ENCODE measurements at places on chromosomes 5 and 9.

DNA sequence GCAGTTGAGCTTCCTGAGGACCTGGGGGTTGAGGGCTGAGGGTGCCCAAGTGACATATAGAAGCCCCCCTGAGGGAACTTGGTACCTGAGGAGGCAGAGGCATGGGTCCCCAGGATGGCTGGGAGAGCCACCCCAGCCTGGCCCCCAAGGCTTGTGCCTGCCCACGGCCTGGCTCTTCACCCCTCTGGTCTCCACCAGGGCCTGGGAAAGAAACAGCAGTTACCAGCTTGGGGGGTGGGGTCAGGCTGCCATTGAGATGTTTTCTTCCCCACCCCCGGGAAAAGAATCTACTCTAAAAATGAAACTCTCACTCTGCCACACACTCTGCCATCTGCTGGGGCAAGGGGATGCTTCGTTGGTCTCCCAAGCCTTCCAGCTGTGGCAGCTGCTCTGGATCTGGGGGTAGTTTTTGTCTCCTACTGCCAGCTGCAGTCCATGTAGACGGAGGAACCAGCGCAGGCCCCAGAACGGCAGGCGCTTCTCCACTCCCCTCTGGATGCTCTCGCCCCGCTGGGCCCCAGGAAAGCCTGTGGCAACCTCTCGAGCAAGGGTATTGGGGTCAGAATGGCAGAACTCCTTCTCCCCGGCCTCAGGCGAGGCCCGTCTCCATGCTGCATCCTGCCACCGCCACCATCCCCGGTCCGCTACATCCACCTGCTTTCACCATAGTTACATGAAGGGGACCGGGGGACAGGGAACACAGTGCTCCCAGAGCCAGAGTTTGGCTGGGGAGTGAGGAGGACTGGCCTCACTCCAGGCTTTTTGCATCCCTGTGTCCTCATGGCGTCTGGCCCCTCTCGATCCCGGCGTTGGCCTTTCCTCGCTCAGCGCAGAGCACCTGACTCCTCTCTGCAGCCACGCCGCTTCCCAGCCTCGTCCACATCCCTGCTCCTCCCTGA is 123.5 kb downstream of the DAB2IP start:
- no peak for DNase-seq

DNA sequence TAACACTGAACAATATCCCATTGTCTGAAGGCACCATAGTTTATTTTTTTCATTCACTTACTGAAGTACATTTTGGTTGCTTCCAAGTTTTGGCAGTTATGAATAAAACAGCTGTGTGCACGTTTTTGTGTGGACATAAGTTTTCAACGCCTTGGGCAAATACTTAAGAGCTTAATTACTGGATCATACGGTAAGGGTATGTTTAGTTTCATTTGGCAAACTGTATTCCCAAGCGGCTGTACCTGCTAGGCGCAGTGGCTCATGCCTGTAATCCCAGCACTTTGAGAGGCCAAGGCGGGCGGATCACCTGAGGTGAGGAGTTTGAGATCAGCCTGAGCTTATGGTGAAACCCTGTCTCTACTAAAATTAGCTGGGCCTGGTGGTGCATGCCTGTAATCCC is 63.7 kb upstream of the FAM120A start:
- no peak for DNase-seq

GRCh38 chr9:135223831-135224230 is 136.4 kb downstream of the OLFM1 start:
- DNase-seq: no peak

DNA sequence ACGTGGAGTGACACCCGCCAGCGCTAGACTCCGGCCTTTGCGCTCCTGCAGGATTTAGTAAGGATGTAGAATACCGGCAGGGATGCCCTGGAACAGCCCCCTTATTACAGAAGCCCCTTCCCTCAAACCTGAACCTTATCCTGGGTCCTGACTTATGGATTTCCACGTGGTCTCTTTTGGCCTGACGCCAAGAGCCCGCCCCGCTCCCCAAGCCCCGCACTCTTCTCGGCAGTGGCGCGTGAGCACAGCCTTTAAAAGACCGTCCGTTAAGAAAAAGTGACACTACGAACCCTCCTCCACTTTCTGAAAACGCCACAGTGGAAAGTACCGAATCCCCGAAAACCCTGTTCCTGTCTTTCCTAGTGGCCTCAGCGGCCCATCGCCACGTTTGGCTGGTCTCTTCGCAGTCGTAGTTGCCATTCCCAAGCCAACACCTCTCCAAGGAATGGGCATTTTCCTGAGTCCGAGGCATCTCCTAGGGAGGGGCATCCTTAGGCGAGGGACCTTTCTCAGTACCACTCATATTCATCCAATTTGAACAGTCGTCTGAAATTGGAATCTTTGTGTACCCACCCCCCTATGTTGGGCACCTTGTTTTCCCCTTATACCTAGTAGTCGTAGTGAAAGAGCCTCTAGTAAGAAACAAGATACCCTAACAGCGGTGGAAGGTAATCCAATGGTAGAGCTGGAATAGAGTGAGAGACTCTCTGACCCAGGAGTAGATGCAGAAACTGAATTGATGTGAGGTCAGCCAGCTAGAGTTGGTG is 732 bp upstream of the MCIDAS start:
- no peak for DNase-seq

GRCh38 chr9:25889661-25890060 is 211.4 kb upstream of the TUSC1 start:
- no peak for DNase-seq

GRCh38 chr9:112711050-112711689 is 6.7 kb downstream of the INIP start:
- no peak for DNase-seq

GRCh38 chr9:127531676-127532075 is 80.4 kb downstream of the LRSAM1 start:
- DNase-seq: no peak

- no peak for DNase-seq
Measured at GRCh38 chr5:54040804-54041203, 269.6 kb downstream of the ARL15 start.

GRCh38 chr5:168307925-168308584 is 16.6 kb downstream of the WWC1 start:
- no peak for DNase-seq

GRCh38 chr9:5375790-5376477 is 36.3 kb upstream of the RLN1 start:
- no peak for DNase-seq

GRCh38 chr5:180396926-180397325 is 43.8 kb upstream of the GFPT2 start:
- no peak for DNase-seq

GRCh38 chr9:84697509-84698114 is 28.1 kb downstream of the NTRK2 start:
- DNase-seq: no peak

- DNase-seq: no peak
Measured at GRCh38 chr5:93055971-93056370, 525.0 kb downstream of the NR2F1-AS1 start.

- DNase-seq: no peak
Measured at GRCh38 chr5:171957591-171958251, 48.7 kb downstream of the FBXW11 start.

- DNase-seq: no peak
Measured at GRCh38 chr9:94108584-94108983, 24.3 kb downstream of the PTPDC1 start.

GRCh38 chr9:95595721-95596295 is 79.0 kb upstream of the PTCH1 start:
- DNase-seq: no peak

DNA sequence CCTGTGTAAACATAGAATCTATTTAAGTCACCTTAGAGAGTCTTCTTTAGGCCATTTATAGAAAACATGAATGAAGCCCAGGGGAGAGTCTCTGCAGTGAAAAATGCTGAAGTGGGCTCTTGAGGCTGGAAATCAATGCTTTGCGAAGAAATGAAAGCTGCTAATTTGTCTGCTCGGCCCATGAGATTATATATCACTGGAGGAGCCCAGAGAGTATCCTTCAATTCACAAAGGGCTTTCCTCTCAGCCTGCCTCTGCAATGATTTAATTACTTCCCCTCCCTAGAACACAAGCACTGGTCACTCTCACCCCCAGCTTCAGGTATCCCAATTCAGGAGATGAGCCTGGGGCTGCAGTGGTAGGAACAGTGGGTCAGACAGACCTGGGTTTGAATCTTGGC is 8.2 kb upstream of the DRD1 start:
- DNase-seq: no peak

DNA sequence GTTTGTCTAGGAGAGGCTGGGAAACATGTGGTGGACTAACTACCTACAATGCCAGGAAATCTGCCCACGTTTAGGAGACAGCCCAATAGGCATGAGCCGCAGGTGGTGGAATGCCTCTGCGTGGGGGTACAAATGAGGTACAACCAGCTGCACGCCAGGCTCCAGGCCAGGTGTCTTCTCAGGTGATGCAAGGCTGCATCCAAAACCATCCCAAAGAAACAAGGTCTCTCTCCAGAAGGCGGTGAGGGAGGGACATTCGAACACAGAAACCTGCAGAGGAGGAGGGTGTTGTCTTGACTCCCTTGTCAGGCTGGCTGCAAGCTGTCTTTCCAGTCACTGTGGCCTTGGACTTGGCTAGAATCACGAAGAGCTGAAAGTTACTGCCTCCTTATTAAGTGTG is 11.6 kb downstream of the ANKH start:
- DNase-seq: no peak

GRCh38 chr9:116209414-116210116 is 56.0 kb downstream of the PAPPA start:
- no peak for DNase-seq

DNA sequence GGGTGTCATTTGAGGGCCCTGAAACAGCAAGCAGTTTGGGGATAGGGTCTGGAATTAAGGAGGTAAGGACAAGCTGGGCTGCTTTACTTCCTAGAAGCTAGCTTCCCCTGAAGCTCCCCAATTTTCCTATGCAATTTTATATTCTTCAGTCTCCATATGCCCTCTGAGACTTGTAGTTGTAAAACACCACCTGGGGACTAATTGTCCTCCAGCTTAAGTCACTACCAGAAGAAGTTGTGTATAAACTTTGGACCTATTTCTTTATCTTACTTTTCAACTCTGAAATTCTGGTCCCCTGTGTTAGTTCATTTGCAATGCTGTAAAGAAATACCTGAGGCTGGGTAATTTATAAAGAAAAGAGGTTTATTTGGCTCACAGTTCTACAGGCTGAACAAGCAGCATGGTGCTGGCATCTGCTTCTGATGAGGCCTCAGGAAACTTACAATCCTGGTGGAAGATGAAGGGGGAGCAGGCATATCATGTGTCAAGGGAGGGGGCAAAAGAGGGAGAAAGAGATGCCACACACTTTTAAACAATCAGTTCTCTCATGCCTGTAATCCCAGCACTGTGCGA is 41.1 kb upstream of the CPEB4 start:
- DNase-seq: no peak

DNA sequence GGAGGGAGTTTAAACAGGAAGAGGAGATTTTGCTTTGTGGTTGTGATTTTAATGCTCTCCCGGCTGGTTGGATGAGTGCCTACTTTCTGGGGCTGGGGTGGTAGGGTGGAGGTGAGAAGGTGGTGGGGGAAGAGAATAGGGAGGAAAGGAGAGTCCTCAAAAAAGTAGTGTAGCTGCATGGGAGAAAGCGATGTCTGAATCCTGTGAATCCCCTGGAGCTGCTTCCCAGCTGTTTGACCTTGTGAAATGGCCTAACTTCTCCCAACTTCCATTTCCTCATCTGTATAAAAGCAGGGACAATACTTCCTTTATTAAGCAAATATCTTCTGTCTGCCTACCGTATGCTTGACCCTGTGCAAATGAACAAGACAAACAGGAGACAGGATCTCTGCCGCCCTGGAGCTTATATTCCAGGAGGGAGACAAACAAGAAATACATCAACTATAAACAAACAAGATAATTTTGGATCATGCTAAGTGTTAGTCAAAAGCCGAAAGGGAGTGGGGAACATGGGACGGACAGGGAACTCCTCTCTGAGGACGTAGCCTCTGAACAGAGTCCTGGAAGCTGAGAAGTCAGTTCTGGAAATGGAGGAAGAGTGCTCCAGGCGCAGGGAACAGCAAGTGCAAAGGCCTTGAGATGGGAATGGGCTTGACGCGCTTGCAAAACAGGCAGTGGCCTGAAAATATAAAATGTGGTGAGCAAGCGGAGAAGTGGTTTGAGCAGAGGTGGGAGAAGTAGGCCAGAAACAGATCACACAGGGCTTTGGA is 103.5 kb downstream of the SPRY4 start:
- no peak for DNase-seq

GRCh38 chr9:136204145-136204805 is 653 bp downstream of the LHX3 start:
- no peak for DNase-seq

DNA sequence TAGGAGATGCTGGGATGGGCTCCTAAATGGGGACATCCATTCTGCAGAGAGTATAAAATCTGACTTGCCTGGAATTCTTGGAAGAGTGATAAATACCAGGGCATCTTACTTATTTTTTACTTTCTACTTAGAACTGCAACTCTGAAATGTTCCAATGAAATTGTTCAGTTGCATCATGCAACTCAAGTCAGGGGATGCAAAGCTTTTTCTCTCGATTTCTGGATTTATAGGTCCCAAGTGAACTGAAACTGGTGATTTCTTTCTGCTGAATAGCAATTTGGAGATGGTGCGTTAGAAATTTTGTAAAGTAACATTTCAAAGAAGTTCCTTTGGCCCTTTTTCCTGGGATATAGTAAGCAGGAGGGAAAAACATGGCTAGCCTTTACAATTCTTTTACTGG is 238.4 kb upstream of the CD180 start:
- DNase-seq: no peak

DNA sequence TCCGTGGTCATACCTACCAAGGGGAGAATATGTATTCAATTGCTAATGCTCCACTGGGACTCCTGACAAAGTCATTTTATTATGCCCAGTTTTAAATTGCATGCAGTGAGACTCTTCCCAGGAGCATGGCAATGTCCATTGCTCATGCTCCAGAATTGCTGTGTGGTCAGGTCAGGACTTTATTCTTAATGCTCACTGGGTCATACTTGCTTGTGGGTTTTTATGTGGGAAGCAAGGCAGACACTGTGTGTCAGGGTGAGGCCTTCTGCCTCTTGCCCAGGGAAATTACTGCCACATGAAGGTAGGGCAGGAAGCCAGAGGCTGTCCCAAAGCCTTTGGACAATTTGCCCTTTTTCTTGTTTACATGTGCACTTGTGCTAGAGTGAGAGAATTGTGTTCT is 164.6 kb upstream of the MEF2C start:
- no peak for DNase-seq

DNA sequence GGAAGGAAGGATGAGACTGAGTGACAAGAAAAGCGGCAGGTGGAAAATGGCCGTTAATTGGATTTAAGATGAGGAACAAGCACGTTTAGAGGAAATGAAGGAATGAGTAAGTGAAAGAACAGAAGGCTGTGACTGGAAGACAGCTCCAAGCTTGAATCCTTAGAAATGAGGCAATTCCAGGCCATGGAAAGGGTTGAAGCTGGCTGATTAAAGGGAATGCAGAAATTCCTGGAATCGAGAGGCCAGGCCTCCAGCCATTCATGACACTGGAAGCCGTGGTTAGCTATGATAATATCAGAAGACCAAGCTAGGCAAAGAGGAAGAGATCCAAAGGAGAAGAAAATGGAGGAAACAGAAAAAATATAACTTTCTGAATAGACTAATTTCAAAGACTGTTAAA is 84.2 kb downstream of the ARL15 start:
- no peak for DNase-seq

DNA sequence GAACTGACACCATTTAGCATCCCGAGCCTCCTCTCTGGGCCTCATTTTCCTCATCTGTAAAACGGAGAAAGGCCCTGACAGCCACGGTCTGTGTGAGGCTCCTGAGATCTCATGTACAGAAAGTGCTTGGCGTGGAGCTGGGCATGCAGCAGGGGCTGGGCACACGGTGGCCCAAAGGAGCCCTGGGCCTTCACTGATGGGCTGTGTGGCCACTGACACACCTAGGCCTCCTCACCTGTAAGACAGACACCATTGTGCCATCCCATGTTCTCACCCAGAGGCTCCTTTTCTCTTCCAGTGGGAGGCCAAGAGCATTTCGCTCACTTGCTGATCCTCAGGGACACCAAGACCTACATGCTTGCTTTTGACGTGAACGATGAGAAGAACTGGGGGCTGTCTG is 1.6 kb downstream of the ORM1 start:
- DNase-seq: no peak
